ENCODE measurements at places on chromosomes 1 and 21.

- DNase-seq: no peak
Observed at GRCh38 chr1:192805832-192806323, 3.0 kb upstream of the RGS2 start.

DNA sequence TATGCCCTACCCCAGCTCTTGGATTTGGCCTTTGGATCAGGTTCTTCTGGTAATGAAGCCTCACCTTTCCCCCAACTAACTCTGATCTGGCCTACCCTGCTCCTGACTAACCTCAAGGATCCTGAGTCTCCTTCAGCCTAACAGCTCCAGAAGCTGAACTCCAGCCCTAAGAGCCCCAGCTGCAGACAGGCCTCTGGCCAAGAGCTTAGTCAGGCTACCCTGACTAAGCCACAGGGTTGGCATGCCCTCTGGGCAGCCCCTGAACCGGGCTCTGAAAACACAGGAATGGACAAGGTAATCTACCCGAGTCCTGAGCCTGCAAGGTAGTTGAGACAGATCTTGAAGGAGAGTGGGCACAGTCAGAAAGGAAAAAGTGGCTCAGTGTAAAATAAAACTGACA is 29.4 kb downstream of the COA7 start:
- no peak for DNase-seq

DNA sequence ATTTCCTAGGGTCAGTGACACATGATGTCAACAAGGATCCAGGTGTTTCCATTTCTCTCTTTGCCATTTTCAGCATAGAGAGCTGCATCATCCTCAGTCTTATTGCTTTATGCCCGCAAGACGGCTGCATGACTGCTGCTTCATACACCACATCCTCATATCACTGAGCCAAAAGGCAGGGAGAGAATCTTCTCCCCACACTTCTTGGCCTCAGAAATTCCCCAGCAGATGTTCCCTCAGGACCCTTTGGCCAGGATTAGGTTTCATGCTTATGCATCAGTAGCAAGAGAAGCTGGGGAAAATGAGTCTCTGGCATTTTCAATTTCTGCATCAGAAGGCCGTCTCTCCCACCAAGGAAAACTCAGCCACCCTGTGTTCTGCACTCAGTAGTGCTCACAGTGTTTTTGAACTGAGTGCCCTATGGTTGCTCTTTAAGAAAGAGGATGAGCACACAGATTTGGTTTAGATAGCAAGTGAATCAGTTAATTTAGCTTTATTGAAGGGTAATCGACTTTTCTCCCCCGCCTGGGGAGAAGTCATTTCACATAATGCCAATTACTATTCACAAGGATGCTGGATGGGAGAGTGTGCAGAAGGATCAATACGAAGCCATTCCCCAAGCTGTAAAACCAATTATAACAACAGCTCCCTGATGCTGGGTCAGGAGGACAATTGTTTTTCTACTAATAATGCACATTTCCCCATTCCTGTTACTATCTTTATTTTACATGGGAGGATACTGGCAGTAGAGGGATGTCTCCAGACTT is 360.2 kb downstream of the HHIPL2 start:
- no peak for DNase-seq

- DNase-seq: no peak
Observed at GRCh38 chr1:29180497-29181412, 945 bp downstream of the SRSF4 start.

- no peak for DNase-seq
Observed at GRCh38 chr1:233704170-233704897, 90.4 kb downstream of the KCNK1 start.

DNA sequence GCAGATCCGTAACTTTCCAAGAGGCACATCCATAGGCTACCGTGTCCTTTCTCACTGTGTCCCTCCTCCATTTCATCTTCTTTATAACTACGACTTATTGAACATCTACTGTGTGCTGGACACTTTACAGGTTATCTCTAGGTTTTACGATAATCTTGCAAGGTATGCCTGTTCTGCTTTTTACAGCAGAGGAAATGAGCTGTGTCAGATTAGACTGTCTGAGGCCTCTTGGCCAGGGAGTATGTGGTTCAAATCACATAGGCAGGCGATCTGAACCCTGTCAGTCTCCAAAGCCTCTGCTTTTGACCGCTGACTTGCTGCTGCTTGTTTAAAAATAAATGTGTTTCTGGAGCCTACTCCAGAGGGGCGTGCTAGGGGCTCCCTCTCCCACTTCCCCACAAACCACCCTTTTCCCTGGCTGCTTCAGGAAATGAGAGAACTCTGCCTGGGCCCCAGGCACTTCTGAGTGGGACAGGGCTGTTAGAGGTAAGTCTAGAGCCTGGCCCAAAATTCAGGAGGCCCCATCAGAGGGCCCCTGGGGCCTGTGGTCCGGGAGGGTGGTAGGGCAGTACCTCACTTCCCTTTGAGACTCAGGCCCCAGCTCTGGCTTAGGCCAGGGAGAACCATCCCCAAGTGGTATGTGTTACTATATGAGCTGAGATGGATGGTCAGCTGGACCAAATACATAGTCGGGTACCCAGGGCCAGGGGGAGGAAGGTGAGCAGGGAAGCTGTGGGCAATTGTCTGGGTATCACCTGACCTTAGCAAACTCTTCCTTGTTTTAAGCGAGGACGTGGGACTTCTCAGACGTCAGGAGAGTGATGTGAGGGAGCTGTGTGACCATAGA is 4.4 kb downstream of the PSEN2 start:
- DNase-seq: no peak

DNA sequence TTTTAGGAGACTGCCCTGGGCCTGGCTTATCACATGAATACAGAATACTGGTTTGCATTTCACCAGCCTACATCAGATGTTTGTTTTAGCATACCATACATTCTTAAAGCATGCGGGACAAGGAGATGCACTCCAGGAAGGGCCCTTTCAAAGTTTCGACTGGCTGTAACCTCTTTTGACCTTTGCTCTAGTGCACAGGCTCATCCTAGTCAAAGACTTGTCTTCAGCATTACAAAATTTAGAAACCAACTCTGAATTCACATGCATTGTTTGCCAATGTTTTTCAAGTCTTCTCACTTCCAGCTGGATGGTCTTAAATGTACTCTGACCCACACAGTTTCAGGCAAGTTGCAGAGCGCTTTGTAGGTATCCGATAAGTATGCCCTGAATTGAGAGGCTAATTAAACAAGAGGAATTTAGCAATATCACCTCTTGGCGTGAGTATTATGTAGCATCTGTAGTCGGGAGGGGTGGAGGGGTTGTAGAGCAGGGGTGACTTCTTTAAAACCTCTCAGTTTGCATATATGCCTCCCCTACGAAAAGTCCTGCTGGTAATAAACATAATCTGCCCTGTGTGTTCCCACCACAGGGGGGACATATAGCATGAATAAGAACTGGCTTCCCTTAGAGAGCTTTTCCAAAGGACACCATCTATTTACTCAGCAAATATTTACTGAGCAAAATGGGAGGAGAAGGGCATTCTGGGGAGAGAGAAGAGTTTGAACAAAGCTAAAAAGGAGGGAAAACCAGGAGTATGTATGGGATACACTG is 24.4 kb upstream of the AHCYL1 start:
- no peak for DNase-seq

DNA sequence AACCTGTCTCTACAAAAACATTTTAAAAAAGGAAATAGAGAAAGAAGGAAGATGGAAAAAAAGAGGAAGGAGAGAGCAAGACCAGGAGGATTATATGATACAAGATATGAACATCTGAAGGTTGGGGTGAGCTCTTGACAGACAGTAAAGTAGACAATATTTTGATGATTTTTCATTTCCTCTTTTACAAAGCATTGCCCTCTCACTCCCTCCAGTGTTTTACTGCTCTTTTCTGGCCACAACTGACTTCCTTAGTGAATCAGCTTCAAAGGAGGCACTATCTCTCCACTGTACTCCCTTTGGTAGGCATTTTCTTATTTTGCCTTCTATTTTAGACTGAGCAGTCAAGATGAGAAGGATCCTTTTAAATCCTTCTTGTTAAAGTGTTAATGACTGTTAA is 296.7 kb downstream of the KCTD3 start:
- DNase-seq: no peak

- DNase-seq: no peak
Observed at GRCh38 chr1:235468970-235469369, 35.3 kb downstream of the B3GALNT2 start.

- DNase-seq: no peak
Observed at GRCh38 chr1:2257245-2257627, 29.1 kb downstream of the SKI start.

- no peak for DNase-seq
Observed at GRCh38 chr1:61284248-61284854, 202.0 kb downstream of the NFIA start.

DNA sequence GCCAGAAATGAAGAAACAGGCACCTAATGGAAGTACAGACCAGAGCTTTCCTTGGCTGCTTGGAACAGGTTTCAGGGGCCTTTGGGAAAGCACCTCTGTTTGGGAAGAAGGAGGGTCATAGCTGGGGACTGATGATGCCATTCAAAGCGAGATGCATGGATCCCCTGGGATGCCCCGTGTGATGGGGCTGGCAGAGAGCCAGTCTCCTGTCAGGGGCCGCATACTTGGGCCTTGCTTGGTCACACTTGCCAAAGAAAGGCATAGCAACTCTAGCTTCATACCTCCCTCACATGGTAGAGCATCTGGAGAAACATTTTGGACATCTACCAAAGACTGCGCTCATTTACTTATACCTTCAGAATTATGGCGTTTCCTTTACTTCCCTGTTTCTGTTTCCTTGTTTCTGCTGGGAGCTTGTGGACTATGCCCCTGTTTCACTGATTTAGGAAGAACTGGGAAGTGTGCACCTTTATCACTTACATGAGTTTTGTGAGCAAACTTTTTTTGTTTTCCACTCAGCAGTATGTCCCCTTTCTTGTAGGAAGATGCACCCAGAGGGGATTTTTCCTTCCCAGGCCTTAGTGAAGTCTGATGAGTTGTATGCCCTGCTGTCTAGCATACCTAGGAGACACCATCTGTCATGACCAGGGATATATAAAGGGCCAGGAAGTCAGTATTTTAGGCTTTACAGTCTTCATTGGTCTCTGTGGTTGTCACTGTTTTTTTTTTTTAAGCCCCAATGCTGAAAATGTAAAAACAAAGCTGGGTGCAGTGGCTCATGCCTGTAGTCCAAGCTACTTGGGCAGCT is 19.8 kb upstream of the ST3GAL3 start:
- DNase-seq: no peak

- DNase-seq: no peak
Observed at GRCh38 chr1:172738389-172738788, 79.5 kb downstream of the FASLG start.

DNA sequence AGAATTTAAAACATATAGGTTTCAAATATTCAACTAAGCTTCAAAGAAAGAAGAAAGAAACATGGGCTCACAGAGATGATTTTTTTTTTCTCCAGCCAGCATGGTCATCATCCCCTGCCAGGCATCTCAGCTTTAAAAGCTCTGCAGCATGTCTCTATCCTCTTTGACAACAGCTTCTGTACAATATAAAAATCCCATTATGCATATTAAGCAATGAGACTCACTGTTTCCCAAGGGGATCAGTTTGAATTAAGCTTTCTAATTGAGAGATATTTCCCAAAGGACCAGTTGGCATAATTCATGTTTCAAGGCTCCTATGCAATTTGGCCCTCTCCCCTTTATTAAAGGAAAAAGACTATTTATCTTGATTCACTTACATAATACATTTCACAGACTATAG is 220.3 kb downstream of the GRIK1 start:
- no peak for DNase-seq

GRCh38 chr21:24007592-24007991 is 1599.7 kb downstream of the MRPL39 start:
- DNase-seq: no peak
